ENCODE measurements at places on chromosomes 7 and 10.

DNA sequence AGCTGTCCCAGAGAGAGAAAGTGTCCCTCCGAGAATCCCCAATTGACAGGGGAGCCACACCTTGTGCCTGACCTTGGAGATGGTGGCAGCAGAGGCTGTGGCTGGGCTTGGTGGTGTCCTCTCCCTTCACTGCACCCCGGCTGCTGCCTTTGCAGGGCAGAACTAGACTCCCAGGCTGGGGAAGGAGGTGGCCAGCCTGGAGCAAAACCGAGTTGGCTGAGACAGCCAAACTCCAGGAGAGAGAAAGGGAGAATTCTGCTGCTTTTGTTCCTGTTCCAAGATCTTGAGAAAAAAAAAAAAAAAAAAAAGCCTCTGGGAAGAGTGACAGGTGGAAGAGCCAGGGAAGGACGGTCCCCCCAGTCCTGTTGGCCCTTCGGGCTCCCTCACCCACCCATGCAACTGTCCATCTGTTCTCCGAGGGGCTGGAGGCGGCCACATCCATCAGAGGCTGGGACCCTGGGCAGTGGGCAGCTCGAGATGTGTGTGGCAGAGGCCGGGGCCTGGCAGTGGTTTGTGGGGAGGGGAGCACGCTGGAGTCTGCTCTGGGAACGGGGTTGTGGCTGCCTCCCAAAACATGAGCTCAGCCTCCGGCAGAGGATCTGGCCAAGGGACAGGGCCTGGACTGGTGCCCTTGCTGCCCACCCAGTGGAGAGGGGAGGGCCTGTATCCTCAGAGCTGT is 35.5 kb downstream of the CLIP2 start:
- DNase-seq = no peak

GRCh38 chr7:25348104-25348503 is 119.8 kb upstream of the NPVF start:
- no peak for DNase-seq

DNA sequence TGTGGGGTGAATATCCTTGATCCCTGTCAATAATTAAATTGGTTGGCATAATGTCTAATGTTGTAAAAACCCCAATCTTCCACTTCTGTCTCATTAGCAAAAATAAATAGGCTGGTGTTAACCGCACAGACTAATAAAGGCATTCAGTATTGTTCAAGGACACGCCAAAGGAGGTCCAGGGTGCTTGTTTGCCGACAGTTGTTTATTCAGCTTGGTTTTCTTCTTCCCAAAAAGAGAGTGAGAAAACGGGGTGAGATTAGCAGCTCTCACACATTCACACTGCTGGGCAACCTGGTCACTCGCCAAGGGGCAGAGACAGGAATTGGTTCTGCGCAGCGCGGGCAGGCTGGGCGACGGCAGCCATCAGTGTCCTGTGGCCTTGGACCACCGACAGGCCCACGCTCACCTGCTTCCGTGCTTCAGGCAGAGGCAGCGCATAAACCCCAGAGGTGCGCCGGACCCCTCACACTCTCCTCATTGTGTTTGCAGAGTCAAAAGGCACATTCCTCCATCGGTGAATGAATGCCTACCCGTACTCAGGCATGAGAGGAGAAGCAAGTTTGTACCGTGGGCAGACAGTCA is 26.2 kb upstream of the LMBR1 start:
- DNase-seq = no peak

DNA sequence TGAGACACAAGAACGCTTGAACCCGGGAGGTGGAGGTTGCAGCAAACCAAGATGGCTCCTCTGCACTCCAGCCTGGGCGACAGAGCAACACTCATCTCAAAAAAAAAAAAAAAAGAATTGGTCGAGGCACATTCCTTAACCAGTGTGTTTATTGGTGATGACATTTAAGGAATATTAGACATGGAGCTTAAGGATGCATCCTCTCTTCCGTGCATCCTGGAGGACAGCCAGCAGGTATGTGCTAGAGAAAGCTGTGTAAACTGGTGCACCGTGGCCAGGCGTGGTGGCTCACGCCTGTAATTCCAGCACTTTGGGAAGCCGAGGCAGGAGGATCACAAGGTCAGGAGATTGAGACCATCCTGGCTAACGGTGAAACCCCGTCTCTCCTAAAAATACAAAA is 11.8 kb downstream of the ZKSCAN1 start:
- no peak for DNase-seq

GRCh38 chr7:36224934-36225858 is 72.1 kb downstream of the EEPD1 start:
- no peak for DNase-seq

Data from T47D (cell line).